Anterior cingulate cortex (tissue), 58 donors: ENCODE measurements at places on chromosomes 7 and 10.

DNA sequence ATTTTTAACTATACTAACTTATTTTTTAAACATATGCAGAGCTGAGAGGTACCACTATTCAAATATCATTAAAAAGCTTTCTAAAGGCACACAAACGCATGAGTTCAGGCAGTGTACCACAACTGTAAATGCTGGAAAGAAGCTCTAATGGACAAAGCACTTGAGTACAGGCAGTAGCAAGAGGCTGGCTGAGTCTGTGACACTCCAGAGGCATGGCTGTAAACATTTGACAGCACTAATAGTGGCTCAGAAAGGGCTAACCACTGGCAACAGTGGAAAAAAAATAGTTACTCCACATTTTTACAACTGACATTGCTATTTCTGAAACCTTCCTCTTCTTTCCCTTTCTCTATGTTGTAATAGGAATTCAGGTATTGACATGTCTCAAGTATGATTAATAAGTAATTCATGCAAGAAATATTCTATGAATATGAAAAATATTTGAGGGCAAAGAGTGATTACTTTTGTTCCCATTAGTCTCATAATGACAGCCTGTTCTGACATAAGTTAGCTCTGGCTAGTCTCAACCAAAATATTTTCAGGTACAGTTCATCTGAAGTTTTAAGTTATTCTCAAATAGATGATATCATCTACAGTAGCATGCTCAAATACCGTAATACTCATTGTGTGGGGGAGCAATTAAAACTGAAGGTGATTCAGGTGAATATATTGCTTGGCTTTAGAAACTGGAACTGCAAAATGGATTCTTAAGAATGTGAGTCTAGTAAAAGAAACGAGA, 324.0 kb upstream of the POT1 start:
- DNase-seq: no peak

DNA sequence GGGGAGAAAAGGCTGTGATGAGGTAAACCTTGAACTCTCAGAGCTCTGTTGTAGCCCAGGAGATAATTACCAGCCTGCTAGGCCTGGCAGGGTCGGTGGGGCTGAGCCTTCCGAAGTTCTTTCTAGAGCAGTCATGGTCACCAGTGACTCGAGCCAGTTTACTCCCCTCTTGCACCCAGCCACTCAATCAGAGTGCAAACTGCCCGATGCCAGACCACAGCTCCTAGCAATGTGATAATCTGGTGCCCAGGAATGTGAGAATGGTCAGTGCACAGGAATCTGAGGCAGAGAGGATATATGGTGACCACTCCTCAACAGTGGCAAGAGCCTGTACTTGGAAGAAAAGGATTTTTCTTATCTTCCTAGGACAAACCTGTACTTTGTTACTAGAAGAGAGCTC, 46.4 kb upstream of the KMT2E start:
- DNase-seq: no peak

- peak; percentile 77 for DNase-seq
Observed at GRCh38 chr7:148962823-148963582, 65.3 kb downstream of the PDIA4 start.

DNA sequence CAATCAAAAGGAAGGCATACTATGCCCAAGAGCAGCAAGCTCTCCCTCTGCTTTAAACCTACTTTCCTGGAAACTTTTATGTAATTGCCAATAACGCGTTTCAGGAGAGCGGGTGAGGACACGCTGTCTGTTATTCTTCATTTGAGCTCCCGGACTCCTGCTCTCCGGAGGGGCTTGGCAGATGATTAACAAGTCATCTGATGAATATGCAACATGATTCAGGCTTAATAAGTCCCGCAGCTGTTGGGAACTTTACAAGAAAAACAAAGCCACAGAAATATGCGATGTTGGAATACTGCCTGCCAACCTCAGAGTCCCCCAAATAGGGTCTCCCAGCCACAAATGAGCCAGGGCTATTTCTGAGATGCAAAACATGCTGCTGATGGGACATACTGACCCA, 348.0 kb downstream of the GPAM start:
- DNase-seq: no peak

GRCh38 chr7:3683546-3684539, 382.8 kb downstream of the SDK1 start:
- no peak for DNase-seq

DNA sequence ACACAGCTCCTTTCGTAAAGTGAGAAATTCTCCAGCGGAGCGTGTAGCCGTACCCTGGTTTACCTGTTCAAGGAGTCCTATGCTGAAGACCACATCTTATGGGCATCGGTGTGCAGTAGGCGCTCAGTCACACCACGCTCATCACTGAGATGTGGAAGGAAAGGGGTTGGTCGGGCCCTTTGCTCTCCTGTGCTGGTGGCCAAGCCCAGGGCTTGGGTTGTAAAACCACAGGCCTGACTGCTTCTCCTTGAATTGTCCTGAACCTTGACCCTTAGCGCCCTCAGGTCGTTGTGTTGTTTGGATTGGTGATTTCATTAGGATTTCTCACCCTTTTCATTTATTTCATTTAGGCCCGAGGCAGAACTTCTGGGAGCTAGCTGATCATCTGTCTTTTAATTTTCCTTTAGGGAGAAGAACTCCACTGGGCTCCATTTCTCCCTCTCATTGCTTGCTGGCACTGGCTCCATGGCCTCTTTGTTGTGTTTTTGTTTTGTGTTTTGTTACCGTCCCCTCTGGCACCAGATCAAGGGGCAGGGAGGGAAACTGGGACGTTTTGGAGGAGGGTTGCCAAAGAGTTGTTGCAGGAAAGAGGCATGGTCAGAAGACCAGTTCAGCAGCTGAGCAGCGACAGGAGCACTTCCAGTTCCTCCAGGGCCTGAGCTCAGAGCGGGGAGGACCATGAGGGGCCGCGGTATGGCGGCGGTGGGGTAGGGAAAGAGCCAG, 511.4 kb upstream of the GALNT17 start:
- DNase-seq: no peak

GRCh38 chr7:131338691-131339390, 11.2 kb downstream of the MKLN1 start:
- no peak for DNase-seq

- DNase-seq: no peak
Observed at GRCh38 chr7:55156919-55157763, 138.3 kb downstream of the EGFR start.

DNA sequence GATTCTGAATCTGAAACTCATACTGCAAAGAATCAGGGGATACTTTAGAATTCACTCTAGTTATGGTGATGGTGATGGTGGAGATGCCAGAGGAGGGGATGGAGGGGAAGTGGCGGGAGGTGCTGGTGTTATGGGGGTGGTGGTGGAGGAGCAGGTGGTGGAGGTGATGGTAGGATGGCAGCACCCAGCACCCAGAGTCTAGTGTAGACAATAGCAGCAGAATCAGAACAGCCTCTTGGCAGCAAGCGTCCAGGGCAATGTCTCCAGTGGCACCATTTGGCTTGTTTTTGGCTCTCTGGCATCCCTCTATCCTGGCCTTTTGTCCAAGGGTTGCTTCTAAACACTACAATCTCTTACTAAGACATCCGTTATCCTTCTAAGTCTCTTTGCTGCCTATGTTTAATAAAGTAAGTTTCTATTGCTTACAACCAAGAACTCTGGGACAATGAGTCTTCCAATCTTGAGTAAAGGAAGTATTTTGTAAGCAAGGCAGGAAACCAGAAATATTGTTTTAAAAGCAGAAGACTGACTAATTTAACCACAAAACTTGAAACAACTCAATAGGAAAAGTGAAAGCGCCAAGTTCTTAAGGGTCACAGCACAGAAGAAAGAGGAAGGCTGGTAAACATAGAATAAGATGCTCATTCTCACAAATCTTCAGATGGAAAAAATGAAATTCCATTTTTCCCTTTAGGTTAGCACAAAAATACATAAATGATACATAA, 42.4 kb upstream of the GDF10 start:
- no peak for DNase-seq

GRCh38 chr7:87361320-87361719, 15.9 kb downstream of the CROT start:
- DNase-seq: no peak

DNA sequence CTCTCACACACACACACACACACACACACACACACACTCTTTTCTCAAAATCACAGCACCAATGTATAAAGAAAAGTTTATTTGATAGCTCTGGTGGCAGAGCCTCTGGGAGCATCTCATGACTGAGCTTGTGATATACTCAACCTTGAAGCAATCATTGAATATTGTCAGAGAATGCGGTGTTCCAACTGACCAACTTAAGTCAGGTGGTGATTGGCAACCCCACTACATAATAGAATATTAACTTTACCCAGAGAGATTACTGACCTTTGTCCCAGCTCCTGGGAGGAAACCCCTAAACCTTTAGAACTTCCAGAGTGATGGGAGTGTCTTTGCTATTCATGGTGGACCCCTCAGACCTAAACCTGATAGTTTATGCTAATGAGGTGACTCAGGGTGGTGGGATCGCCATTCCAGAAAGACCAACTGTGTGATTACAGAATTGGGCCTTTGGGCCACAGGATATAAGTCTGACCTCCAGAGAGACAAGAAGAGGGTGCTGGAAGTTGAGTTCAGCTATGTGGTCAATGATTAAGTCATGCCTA, 143.1 kb downstream of the OTUD1 start:
- DNase-seq: no peak

DNA sequence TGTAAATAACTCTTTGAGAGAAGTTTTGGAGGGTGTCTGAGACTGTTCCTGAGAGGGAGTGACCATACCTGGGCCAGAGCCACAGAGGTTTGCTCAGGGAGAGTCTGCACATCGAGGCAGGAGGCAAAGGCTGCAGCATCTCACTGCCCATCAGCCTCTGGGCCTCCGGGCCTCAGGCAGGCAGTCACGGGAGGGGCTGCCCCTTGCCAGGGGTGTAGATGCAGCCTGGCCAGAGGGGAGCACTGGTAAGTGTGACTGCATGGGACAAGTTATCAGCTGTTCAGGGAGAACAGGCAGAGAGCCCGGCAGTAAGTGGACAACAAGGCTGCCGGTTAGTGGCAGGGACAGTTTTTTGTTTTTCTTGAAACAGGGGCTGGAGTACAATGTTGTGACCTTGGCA, 55.9 kb downstream of the ZNF467 start:
- DNase-seq: no peak

DNA sequence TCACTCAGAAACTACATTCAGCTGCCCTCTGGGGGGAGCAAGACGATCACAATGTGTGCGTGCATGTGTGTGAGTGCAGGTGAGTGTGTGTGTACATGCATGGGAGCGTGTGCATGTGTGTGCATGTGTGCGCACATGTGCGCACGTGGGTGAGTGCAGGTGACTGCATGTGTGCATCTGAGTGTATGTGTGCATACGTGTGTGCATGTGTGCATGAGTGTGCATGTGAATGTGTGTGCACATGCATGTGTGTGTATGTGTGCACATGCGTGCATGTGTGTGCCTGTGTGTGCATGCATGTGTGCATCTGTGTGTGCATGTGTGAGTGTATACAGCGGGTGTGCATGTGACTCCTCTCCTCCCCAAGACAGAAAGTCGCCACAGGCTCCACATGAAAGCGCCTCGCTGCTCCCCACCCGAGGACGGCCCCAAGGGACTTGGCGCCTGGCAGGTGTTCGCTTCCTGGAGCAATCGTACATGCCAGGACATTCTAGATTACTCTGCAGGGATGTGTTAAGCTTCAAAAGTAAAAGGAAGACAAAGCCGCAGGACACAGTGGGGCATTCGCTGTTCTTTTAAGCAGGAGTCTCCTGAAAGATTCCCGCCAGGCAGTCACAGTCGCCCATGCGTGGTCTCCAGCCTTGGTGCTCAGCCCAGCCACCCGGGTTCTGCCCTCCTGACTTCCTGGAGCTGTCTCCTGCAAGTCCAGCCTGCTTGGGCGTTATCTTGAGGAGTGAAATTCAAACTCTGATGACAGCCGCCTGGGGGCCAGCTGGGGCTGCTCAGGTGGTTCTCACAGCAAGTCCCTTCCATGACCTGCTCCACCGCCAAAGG, 42.0 kb upstream of the ADGRA1 start:
- DNase-seq: no peak

DNA sequence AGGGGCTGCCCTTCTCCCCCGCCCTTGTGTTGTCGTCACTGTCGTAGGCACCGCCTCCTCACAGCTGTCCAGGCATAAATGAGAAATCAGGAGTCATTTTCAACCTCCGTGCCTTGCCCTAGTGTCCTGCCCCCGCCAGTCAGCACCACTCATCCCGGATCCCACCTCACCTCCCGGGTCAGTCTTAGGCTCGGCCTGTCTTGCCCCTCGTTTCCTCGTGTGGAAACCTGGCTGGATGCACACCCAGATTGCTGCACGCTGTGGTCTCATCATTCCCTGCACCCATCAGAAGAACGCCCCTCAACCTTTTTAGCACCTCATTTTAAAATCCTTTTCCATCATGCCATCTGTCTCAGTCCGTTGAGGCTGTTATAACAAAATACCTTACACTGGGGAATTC, 213.1 kb downstream of the HECW1 start:
- no peak for DNase-seq

GRCh38 chr7:106277976-106278375, 6.8 kb downstream of the NAMPT start:
- DNase-seq: no peak

DNA sequence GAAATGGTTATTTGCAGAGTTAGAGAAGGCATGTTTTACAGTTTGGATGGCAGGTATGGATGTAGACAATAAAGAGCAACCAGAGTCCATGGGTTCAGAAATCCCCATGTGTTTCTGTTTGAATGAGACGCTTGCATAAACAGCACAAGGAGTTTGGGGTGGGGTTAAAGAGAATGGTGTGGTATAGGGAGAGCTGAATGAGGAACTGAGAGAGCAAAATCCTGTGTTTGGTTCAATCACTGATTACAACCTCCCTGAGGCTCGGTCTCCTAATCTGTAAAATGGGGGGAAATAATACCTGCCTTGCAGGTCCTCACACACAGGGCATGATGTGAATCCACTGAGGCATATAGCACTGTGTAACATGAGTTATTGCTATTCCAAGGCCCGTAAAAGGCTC, 23.7 kb downstream of the CAV1 start:
- DNase-seq: no peak

GRCh38 chr7:105524840-105525239, 2.8 kb upstream of the PUS7 start:
- no peak for DNase-seq

DNA sequence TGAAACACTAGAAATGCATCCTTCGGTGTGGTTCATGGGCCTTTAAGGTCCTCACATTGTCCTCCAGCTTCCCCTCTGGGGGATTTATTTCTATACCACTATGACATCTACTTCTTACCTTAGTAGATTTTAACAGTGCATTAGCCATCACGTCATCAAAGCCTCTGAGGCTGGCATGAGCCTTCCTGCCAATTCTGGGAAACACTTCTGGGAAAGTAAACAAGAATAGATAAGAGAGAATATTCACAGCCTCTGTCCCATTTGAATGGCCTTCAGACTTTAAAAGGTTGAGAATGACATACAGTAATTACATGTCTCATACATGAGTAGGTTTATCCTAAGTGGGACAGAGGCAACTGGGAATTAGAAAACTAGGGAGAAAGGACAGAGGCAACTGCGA, 89.7 kb downstream of the AMPH start:
- no peak for DNase-seq

- DNase-seq: no peak
Observed at GRCh38 chr7:155207326-155208002, 90.2 kb upstream of the INSIG1 start.

DNA sequence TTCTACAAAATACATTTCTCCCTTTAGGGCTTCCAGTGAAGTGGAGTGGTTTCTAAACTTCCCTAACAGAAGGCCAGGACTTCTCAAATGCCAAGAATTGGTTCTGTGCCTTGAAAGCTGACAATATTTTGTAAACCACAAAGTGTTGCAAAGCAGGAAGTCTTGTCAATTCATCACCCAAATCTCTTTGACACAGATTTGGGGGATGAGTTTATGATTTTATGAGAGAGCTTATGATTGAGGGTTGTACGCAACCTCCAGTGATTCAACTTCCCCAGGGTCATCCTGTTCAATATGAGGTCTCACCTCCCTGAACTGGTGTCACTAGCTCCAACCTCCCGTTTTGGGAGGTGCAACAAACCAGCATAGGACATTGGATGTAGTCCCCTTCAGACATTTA, 83.7 kb downstream of the PRLHR start:
- DNase-seq: no peak
